Osteocyte (in vitro differentiated cells): ENCODE measurements at places on chromosomes 1 and 21.

DNA sequence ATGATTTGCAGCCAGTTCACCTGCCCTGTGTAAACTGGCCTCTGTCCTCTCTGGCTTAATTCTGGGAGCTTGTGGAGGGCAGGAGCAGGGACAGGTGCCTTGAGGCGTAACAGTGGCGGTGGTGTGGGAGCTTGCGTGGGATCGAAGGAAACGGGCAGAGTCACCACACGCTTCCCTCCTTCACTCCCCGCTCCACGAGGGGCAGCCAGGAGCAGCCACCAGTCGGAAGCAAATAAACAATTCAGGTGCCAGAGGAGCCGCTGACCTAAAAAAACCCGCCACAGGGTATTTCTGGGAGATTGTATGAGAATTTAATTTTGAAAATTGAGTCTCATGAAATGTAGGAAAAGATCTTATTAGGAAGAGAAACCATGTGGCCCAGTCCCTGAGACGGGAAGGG is 26.0 kb downstream of the FAAP20 start:
- no peaks in the 10 kb centered on the region for H3K4me1 ChIP-seq
- H3K4me3 ChIP-seq = no peak overlapping the region
- no peak overlapping the region for H3K27ac ChIP-seq
- H3K36me3 ChIP-seq = no peaks in the 10 kb centered on the region
- H3K27me3 ChIP-seq = peaks cover 5% of the 10 kb centered on the region

DNA sequence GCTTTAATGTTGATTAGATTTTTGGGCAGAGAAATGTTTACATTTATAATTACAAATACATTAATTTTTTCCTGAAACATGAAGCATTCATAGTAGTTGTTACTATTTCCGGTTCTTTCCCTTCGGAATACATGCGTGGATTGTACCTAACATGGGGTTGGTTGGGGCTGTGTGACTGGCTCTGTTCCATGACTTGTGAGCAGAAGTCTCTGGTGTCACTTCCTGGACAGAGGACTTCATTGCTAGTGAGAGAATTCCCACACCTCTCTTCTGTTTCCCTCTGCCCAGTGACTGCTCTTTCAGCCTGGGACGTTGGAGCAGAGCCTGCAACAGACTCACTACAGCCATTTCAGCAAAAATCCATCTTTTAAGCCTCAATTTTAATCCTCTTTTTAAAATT is 231.4 kb downstream of the GRIK1 start:
- no peak overlapping the region for H3K4me3 ChIP-seq
- DNase-seq = no peak
- H3K27me3 ChIP-seq = peaks cover 5% of the 10 kb centered on the region
- H3K36me3 ChIP-seq = peaks cover 1% of the 10 kb centered on the region

DNA sequence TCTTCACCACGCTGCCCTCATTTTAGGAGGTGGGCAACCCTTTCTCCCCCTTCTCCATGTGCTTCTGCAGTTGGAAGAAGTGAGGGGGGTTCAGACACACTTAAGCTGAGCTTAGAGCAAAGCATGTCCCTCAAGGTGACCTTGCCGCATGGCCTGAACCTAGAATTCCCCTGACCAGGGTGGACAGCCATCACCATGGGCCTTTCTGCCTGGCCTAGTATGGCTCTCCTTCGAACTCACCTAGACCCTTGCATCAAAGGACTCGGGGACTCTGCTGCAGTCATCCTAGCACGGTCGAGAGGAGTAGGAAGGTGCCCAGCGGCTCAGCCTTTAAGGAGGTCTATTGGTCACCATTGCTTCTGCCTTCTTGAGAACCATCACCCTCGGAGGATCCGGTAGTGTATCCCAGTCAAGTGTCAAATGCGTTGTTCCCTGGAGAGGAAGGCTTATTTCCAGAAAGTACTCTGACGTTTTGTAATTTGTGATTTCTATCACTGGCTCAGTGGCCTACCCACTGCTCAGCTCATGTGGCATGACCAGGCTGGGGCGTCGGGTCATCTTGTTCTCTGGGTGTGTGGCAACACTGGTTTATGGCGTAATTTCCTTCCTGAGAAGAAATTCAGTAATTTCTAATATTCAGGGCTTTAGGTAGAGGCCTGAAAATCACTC is at the start of gene KCNE1:
Gene KCNE1 (minus strand): TSS at position 424 of the 669 bp plus-strand sequence. CDS start 62,576 bp downstream, outside the sequence.
- no peak for DNase-seq
- no peaks in the 10 kb centered on the region for H3K27me3 ChIP-seq

DNA sequence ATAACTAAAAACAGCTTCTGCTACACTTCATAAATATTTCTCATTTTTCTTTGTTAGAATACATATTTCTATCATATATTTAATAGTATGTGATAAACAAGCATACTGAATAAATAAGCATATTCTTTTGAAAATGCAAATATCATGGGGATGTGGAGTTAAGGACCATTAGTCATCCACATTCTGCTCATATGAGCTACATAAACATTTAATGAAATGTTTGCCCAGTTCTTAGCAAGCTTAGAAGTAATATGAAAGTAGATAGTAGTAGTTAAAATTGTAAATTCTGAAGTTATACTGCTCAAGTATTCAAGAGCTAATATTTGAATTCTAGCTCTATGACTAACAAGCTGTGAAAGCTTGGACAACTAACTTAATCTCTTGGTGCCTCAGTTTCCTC is 10.1 kb upstream of the GORAB start:
- no peaks in the 10 kb centered on the region for H3K36me3 ChIP-seq
- H3K27me3 ChIP-seq = no peaks in the 10 kb centered on the region
- no peak overlapping the region for H3K27ac ChIP-seq
- H3K4me3 ChIP-seq = no peak overlapping the region
- peaks cover 5% of the 10 kb centered on the region for H3K4me1 ChIP-seq
